ENCODE measurements at places on chromosomes 6 and 20.

GRCh38 chr6:46347669-46348068 is 143.6 kb downstream of the RCAN2 start:
- no peak for DNase-seq

GRCh38 chr20:42530855-42531448 is 658.8 kb downstream of the PTPRT start:
- no peak for DNase-seq

DNA sequence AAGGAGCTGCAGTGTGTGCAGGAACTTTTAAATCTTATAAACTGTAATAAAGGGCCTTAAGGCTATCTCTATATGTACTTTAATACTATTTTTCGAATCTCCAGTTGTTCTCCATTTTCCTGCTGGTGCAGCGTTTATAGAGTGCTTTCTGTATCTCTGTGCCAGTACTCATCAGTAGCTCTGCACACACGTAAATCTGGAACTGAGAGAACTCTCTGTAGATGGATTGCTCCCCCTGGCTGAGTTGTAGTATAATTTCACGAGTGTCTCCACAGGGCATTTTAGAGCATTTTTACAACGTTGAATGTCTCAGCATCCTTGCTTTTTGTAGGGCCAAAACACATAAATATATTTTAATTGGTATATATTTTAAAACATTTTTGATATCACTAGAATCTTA is 256.5 kb downstream of the TRDN start:
- DNase-seq = no peak

DNA sequence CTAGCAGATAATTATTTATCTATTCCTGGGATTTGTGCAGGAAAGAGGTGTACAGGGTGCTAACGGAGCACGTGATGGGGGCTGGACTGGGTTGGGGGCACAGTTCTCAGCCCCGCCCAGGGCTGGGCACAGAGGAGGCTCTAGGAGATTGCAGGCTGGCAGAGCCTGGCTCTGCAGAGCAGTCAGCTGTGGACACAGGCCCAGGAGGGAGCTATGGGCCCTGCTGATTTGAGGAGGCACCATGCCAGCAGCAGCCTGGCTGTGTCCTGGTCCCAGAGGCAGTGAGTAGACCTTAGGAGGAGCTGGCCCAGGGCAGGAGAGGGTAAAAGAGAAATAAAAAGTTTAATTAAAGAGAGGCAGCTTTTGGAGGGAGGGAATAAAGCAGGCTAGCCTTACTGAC is 19.3 kb downstream of the MAFB start:
- DNase-seq = no peak

- DNase-seq = peak; percentile 36
Measured at GRCh38 chr6:169800668-169801395, 49.4 kb downstream of the ERMARD start.

Measured in psoas muscle (tissue), 8 donors.